DND-41 (cell line): ENCODE measurements at places on chromosomes 2 and 18.

GRCh38 chr2:84290537-84290936 is 168.5 kb downstream of the SUCLG1 start:
- no peak for DNase-seq

DNA sequence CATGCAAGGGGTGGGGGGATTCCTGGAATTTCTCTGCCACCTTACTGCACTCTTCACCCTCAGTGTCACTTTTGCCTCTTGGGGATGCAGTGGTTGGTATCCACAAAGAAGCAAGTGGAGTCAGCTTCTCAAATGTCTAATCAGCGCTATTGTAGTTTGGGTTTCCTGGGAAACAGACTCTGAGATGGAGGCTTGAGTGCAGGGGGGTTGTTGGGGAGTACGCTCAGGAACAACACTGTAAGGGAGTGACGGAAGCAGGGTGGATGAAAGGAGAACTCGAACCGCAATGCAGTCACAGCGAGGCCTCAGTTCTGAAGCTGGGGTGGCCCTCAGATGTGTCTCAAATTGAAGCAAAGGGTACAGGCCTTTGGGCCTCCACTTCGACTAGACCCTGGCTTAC is 73.6 kb upstream of the EPC2 start:
- no peak for DNase-seq

DNA sequence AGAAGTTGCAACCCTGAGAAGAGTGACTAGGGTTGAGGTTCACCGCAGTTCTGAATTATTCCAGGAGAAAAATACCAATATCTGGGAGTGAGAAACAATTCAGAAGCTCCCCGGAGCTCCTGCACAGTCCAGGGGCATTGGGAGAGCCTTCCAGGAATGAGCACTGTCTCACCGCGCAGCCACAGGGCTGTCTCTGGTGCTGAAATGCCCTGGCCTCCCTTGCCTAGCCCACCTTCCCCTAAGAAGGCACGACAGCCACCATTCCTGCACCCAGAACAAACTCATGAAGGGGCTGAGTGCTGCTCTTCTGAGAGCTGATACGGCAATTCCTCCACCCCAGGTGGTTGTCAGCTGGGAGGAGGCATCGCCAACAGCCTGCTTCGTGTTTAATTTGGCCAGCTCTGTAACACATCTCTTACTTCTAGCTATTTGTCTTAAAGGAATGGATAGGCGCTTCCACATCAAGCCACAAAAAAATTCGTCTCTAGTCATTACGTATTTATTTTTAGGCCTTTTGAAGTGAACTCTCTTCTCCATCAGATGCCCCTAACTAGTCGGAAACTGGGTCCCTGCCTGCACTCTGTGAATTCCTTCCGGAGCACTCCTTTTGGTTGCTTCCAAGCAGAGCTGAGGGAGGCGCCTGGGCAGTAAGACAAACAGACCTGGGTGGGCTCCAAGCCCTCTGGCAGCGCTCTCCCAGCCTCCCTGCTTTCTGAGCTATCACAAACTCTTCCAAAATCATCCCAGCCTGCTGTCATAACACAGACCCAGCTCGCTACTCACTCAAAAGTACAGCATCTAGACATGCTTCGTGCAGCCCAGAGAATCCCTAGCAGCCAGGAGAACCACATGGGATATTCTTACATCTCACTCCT is 120.5 kb upstream of the CCDC68 start:
- DNase-seq: no peak

DNA sequence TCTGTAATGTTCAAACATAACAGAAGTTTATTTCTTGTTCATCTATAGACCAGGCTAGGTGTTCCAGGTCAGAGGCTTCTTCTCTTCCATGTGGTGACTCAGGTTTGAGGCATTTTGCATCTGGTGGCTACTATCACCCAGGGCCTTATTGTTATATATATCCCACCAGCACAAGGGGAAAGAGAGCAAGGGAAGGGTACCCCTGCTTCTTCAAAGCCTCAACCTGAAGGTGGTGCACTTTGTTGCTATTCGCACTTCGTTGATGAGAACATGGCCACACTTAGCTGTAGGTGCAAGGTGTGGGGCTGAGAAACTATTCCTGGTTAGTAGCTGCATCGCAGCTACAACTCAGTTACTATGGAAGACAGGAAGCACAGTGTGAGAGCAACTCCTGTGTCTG is 27.4 kb upstream of the SLC3A1 start:
- no peak for DNase-seq

GRCh38 chr18:69127873-69128500 is 272.7 kb upstream of the DOK6 start:
- DNase-seq: no peak

- DNase-seq: no peak
Measured at GRCh38 chr2:29650631-29651097, 270.7 kb downstream of the ALK start.

- peak; percentile 11 for DNase-seq
Measured at GRCh38 chr2:71156573-71156972, 26.1 kb downstream of the MPHOSPH10 start.

DNA sequence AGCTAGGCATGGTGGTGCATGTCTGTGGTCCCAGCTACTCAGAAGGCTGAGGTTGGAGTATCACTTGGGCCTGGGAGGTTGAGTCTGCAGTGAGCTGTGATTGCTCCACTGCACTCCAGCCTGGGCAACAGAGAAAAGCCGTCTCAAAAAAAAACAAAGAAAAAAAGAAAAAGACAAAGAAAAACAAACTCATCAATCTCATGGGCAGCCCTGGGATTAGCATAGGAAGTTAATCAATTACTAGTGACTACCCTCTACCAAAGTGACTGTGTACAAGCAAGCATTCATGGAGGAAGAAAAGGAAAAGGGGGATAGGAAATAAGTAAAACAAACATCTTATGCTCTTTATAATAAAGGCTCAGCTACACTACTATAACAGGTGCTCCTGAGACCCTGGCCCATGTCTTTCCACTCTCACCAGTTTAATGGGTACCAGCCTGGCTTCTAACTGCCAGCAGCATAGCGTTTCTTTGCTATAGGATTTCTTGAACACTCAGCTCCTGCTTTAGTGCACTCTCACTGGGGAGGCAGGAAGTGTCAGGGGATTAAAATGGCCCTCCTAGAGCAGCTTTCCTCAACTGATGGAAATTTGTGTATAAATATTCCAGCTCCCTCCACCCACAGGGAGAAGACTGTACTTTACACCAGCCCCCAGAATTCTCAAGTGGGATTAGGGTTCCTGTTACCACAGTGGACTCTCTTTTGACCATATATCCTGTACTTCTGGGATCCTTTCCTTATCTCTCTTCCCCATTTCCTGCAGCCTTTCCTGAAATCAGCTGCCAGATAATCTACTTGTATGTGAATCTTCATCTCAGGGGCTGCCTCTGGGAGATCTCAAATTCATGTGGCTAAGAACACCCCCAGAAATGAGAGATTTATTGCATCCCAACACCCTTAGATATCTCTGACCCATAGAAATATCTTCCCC is 91.3 kb upstream of the GLS start:
- no peak for DNase-seq

DNA sequence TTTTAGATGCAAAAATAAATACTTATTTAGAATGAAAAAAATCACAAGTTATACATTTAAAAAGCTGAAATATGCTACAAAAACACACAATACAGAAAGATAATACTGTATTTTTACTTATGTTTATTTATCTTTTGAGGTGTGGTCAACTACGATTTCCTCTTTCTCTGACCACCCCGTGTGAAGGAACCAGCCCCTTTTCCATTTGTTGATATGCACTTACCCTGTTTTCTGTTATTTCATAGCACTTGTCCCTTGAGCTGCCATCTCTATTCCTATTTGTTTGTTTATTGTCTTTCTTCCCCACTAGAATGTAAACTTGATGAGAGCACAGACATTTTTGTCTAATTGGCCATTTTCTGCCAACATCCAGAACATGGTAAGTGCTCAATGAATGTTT is 460.5 kb upstream of the TRIB2 start:
- no peak for DNase-seq

DNA sequence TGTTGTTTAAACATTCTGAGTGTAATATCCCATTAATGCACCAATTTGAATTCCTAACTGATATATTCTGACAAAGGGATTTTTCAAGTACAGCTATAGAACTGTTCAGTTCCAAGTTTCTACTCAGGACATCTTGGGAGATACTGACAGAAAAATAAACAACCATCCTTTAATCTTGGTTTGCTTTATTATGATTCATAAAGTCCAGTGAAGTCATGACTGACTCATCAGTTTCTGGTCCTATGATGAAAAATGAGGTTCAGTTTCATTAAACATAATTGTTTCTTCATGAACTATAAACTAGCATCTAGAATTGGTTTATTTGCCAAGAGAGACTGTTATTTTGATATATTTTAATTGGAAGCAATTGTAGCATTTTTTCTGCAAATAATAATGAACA is 896.2 kb downstream of the CCDC85A start:
- DNase-seq: no peak

GRCh38 chr2:28717339-28717758 is 34.3 kb upstream of the PPP1CB start:
- DNase-seq: no peak

GRCh38 chr2:37464067-37464466 is 119.6 kb downstream of the QPCT start:
- no peak for DNase-seq

- DNase-seq: no peak
Measured at GRCh38 chr2:168660870-168661862, 141.3 kb upstream of the NOSTRIN start.

- DNase-seq: no peak
Measured at GRCh38 chr2:144512891-144513351, 7.0 kb downstream of the ZEB2 start.

DNA sequence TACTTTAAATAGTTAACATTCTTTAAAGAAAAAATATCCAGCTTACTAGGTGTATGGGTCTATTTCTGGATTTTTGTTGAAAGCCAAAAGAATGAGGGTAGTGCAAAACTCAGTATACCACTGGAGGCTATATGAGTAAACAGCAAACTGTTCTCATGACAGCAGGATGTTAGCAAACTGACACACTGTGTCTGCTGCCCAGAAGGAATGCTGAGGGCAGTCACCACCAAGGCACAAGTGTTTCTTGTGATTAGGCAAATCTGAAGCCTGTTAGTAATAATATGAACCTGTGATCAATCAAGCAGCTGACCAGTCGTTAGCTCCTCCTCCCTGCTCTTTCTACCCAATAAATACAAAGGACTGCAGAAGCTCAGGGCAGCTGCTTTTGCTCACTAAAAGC is 50.5 kb upstream of the SULT1C3 start:
- DNase-seq: no peak

GRCh38 chr2:65554765-65555591 is 122.6 kb upstream of the SPRED2 start:
- DNase-seq: peak; percentile 50

- DNase-seq: no peak
Measured at GRCh38 chr2:24886126-24886501, 33.9 kb downstream of the ADCY3 start.

- no peak for DNase-seq
Measured at GRCh38 chr2:15733867-15734673, 142.4 kb downstream of the DDX1 start.

DNA sequence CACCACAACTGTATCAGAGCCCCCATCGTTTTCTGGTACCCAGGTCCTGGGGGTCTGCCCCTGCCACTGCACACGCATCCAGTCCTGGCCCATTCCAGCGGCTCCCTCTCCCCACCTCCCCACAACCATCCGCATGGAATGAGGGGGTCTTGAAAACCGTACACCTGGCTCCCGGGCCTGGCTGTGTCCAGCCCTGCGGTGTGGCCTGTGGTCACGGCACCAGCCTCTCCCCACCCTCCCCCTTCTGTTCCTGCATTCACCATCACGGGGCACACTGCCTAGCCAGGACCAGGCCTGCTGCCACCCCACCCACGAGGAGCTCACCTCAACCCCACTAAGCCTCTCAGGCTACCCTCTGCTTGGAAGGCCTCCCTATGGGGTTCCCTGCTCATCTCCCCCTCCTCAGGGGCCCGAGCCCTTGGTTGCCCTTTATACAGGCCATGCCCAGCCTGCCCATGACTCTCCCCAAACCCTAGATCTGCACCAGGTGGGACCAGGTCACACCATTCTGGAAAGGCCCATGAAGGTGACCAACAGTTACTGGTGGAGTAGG is 11.4 kb downstream of the GPR35 start:
- no peak for DNase-seq

DNA sequence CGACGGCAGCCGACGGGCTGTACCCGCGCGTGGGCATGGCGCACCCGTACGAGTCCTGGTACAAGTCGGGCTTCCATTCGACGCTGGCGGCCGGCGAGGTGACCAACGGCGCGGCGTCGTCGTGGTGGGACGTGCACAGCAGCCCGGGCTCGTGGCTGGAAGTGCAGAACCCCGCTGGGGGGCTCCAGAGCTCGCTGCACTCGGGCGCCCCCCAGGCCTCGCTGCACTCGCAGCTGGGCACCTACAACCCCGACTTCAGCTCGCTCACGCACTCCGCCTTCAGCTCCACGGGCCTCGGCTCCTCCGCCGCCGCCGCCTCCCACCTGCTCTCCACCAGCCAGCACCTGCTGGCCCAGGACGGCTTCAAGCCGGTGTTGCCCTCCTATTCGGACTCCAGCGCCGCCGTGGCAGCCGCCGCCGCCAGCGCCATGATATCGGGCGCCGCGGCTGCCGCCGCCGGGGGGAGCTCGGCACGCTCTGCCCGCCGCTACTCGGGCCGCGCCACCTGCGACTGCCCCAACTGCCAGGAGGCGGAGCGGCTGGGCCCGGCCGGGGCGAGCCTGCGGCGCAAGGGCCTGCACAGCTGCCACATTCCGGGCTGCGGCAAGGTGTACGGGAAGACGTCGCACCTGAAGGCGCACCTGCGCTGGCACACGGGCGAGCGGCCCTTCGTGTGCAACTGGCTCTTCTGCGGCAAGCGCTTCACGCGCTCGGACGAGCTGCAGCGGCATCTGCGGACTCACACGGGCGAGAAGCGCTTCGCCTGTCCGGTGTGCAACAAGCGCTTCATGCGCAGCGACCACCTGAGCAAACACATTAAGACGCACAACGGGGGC is 2.0 kb downstream of the SP9 start:
- DNase-seq: peak; percentile 44

GRCh38 chr18:69400253-69400975 is at the start of gene DOK6:
TSS of gene DOK6 (plus strand) at chr18:69400888.
- no peak for DNase-seq

DNA sequence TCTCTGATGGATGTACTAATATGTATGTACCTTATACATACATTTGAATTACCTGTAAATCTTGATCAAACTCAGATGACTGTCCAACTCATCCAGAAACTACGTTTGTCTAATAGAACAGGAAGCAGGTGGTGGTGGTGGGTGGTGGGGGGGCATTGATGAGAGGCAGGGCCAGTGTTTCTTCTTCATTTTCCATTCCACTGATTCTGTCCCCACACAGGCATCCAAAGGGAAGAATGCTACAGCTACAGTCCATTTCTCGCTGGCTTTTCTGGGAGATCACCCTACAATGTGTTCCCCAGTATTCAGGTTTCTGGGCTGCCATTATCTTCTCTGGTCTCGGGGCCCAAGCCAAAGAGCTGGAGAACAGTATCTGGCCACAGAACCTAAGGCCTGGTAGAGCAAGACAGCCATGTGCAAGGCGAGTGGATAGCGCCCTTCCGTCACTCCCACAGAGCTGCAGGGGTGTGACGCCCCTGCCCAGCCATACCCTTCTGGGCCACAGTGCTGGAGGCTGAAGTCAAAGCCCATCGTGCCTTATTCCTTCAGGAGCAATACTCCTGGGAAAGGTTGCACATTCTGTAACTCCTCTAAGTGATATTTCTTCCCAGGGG is 54.5 kb downstream of the BCL11A start:
- DNase-seq: no peak

- DNase-seq: no peak
Measured at GRCh38 chr2:196742685-196743084, 56.8 kb downstream of the GTF3C3 start.

GRCh38 chr18:66143029-66143428 is 392.2 kb downstream of the CDH7 start:
- no peak for DNase-seq

- DNase-seq: no peak
Measured at GRCh38 chr2:98480598-98480997, 35.9 kb downstream of the INPP4A start.

GRCh38 chr2:127125821-127126220 is 18.9 kb upstream of the BIN1 start:
- DNase-seq: no peak
